NCI-H69 (cell line): ENCODE measurements at places on chromosomes 16 and 17.

GRCh38 chr16:85759136-85759535 lies 8.2 kb upstream of the C16orf74 start:
- no peak for DNase-seq

- DNase-seq, result no peak
Measured at GRCh38 chr17:43384476-43384862, 14.3 kb upstream of the ARL4D start.

DNA sequence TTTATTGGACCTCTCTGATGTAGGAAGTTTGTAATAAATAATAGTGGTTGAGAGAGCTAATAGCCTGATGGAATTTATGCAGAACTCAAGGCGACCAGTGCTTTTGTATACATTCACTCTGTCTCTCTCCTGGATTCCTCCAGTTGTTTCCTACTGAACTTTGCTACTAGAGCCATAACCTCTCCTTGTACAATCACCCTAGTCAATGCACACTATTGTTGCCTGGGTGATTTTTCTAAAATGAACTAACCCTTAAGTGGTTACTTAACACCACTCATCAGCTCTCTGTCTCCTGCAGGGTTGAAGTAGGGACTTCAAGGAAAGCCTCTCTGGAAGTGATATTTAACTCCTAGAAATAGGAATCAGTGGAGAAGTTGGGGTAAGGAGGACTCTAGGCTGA lies 9.7 kb downstream of the PHKB start:
- no peak for DNase-seq

- DNase-seq, result no peak
Measured at GRCh38 chr17:81885869-81886548, 5.4 kb downstream of the ALYREF start.

DNA sequence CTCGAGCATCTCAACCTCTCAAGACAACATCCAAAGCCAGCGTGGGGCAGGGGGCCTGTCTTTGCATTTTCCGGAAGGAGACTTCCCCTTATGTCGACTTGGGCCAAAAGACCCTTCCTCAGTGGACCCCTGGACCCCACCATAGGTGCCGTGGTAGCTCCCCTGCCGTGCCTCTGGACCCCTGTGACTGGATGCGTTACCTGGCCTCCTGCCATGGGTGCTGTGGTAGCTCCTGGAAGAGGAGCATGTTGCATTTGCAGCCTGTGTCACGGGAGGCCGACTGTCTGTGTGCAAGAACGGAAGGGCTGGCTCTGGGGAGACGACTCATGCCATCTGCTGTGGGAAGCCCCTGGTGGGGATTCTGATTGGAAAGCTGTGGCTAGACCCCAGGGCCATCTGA lies 130.1 kb downstream of the FOXL1 start:
- DNase-seq, result no peak

GRCh38 chr17:12918142-12918541 lies 99.7 kb downstream of the ELAC2 start:
- DNase-seq, result no peak

- DNase-seq, result no peak
Measured at GRCh38 chr16:57383276-57384247, 11.3 kb downstream of the CX3CL1 start.

GRCh38 chr16:29898804-29899515 lies 390 bp downstream of the SEZ6L2 start:
- DNase-seq, result peak; percentile 86

DNA sequence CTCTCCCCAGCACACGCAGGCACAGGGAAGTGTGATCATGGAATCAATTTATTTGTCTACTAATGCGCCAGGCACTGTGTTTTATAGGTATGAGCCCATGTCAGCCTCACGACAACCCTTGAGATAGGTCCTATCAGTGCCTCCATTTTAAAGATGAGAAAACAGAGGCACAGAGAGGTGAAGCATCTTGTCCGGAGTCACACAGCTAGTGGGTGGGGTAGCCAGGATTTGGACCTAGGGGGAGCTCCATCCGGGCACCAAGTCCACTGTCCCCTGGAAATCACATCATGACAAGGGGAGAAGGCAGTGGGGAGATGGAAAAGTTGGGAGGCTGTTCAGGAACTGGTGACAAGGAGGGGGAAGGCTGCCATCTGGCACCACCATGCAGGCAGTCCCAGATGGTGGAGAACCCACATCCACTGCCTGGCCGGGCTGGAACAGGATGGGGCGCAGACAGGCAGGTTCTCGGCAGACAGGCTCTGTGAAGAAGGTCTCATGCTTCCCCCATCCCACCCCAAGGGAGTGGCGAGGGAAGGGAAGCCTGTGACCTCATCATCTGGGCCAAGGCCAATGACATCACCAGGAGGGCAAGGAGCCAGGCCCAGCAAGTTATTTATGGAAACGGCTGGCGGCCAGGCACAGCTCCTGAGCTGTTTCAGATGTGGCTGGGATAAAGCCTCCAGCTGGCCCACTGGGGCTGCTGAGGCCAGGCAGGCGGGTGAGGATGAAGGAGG lies 126.0 kb upstream of the SDK2 start:
- DNase-seq, result peak; percentile 92

- peak; percentile 42 for DNase-seq
Measured at GRCh38 chr16:70695331-70696070, 9.6 kb upstream of the MTSS2 start.

DNA sequence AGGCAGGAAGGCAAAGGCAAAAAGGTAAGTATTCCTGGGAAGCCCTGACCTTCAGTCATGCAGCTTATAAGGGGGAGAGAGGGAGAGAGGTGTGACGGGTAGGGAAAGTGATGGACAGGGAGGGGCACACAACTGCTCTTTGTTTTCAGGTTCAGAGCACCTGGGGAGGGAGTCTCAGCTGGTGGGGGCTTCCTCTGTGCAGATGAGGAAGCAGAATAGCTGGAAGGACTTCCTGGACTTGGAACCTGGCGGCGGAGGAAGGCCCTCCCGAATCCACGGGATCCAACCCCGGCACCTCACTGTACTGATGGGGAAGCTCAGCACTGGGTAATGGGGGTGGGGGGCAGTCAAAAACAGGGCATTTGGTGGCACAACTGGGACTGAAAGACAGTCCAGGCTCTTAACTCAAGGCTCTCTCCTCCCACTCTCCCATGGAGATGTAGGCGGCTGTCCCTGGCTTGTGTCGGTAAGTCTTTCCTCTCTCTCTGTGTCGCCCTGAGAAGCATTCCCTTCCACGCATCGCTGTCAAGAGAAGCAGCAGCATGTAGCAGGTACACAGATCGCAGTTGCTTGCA lies 11.9 kb upstream of the PITPNM3 start:
- no peak for DNase-seq

DNA sequence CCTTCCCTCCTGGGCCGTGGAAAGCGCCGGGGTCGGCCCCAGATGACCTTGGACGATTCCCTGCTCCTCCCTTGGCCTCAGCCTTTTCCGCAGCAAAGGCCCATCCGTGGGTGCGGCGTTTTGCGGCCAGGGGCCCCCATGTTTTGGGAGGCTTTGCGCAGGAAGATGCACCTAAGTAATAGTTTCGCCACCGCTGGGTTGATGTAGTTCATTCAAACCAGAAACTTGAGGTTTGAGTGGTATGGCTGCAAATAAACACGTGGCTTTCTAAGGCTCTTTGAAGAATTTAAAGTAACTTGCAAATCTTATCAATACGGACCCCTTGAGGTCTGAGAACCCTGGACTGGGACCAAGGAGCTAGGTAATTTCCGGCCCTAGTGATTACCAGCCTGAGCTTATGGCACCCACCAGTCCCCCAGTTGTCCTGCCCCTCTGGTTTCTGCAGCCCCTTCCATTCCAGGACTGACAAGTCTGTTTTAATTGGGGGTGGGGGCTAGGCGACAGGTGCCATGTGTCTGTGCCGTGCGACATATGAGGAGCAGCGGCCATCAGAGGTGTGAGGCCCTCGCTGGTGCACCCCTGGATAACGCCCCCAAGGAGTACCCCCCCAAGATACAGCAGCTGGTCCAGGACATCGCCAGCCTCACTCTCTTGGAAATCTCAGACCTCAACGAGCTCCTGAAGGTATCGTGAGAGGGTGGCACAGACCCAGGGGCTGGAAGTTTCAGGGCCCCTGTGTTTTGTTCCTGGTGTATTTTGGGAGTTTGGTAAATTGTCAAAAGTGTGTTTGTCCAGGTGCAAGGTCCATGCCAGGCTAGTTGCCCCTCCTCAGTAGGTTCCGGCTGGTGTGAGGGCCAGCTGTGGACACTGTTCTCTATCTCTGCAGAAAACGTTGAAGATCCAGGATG lies 834 bp downstream of the MRPL12 start:
- DNase-seq, result peak; percentile 38

- DNase-seq, result peak; percentile 30
Measured at GRCh38 chr17:73478768-73479424, 165.3 kb downstream of the SDK2 start.

- no peak for DNase-seq
Measured at GRCh38 chr16:27549464-27549745, 308 bp downstream of the GTF3C1 start.

- peak; percentile 95 for DNase-seq
Measured at GRCh38 chr17:42530952-42531454, 5.0 kb upstream of the NAGLU start.

GRCh38 chr16:67248073-67248400 lies 742 bp upstream of the SLC9A5 start:
- DNase-seq, result no peak

- no peak for DNase-seq
Measured at GRCh38 chr16:19115148-19116021, 1.6 kb downstream of the ITPRIPL2 start.

DNA sequence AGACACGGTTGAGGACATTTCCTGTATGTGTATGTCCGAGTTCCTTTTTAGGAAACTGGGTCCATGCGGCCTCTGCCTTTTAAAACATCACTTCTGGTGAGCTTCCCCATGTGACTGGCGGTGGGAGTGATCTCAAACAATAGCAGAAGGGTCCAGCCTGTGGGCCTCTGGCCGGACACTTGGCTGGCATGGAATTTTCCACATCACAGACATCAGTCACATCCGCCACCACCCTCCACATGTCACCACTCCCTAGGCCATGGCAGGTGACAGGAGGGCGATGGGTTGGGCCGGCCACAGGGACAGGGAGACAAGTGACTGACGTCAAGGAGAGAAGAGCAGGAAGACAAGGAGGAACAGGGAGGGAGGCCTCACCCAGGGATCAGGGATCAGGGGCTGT lies 83.7 kb downstream of the DNAH17 start:
- no peak for DNase-seq

GRCh38 chr16:49464877-49465504 lies 91.4 kb downstream of the C16orf78 start:
- peak; percentile 7 for DNase-seq

DNA sequence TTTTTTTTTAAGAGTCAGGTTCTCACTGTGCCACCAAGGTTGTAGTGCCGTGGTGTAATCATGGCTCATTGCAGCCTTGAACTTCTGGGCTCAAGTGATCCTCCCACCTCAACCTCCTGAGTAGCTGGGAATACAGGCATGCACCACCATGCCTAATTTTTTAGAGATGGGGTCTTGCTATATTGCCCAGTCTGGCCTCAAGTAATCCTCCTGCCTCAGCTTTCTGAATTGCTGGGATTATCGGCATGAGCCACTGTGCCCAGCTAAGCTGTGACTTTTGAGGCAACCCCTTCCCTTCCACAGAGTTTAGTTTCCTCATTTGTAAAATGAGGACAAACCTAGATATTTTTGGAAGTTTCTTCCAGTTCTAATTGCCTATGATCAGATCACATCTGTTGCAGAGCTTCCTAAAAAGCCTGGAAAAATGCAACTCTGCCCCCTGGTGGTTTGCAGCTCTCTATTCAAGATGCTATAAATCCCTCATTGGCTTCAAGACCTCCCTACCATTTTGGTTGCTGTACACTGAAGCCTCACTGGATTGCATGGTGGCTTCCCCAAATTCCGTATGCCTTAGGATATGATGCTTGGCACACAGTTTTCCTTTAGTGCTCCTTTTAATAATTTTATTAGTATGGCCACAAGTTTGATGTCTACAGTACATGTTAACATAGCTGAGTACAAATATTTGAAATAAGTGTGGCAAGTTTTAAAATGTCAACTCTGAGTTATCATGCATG lies 19.3 kb downstream of the GDE1 start:
- peak; percentile 85 for DNase-seq

- DNase-seq, result no peak
Measured at GRCh38 chr17:46736100-46736499, 82.4 kb downstream of the WNT3 start.

DNA sequence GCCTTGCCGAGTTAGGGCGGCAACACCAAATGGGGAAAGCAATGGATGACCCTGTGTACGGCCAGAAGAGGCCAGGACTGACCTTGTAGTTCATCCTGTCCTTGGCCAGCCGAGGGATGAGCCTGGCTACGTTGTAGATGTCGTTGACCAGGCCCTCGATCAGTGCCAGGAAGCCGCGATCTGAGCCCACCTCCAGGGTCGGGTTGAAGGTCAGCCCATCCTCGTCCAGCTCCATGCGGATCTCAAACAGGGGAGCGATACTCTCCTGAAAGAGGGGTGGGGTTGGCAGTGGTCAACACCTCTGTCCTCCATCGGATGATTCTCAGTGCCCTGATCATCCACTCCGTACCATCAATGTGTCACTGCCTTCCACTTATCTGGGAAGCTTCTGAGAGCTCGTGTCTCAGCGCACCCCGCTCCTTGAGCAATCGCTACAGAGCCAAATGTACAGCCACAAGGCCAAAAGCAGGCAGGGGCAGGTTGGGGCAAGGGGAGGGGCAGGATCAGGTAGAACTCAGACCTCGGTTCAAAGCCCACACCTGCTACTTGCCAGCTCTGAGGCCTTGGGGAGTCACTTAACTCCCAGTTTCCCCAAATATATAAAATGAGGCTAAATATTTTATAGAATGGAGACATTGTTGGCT lies 39.9 kb downstream of the DNAH17 start:
- DNase-seq, result no peak

DNA sequence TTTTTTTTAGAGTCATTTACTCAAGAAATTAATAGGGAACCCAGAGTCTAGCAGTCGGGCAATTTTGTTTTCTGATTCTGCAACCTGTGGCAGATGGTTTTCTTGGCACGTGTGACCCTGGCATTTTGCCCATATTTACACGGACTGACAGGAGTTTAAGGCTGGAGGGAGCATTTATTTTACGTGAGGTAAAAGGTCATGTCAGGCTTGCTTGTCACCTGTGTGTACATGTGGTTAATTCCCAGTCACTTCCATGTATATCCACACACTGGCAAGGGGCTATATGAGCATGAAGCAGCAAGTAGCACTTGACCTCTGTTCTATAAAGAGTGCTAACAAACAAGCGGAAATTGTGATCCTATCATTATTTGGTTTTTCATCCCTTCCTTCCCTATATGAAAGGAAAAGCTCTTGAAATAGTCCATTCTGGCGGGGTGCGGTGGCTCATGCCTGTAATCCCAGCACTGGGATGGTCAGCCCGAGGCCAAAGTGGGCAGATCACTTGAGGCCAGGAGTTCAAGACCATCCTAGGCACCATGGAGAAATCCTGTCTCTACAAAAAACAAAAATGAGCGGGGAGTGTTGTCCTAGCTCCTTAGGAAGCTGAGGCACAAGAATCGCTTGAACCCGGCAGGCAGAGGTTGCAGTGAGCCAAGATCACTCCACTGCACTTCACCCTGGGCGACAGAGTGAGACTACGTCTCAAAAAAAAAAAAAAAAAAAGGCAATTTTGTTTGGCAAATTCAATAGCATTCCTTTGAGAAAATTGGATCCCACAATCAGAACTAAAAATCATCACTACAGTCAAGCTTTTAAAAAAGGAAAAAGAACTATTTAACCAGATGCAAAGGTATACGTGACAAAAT lies 2.1 kb downstream of the SPAG9 start:
- DNase-seq, result peak; percentile 99
